AG04450 (cell line): ENCODE measurements at places on chromosomes 4 and X.
A peak's percentile ranks its signal among the peaks of the same experiment; 100 is the strongest.

DNA sequence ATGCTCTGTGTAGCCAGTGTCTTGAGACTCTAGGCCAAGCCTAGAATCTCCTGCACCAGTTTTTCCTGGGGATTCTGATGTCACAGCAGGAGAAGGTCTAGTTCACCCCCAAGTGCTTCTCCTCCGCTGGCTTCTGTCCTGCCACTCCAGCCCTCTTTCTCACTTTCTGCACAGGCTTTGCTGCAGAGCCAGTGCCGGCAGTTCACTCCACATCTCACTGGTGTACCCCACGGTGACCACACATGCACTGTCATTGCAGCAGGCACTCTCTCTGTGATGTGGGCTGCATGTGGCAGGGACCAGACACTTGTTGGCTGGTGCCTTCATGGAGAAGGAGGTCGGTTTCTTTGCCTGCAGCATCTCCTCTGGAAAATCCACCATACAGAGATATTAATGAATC is 643.8 kb upstream of the GALNTL6 start:
- DNase-seq, result no peak

DNA sequence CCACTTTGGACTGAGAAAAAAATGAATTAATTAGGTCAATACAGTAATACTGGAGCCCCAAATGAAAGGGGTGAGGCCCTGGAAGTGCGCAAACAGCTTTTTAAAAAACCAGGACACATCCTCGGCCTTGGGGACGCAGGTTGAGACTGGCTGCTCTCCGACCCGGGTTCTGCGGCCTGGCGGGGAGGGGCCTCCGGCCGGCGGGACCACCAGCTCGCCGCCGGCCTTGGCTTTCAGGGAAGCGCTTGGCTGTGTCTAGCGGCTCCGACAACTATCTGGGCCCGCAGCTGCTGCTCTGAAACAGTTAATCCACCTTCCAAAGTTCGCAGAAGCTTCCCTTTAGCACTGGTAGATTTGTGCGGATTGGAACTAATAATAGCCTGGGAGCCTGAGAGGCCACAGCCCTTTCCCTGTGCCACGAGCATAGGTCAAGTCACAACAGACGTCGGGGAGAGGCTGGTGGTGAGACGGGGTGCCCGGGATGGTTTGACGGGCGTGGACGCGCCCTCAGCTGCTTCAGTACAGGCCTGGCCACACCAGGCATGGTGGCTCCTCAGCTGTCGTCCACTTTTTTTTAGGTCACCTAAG is 1.1 kb upstream of the SEL1L3 start:
- DNase-seq, result no peak

DNA sequence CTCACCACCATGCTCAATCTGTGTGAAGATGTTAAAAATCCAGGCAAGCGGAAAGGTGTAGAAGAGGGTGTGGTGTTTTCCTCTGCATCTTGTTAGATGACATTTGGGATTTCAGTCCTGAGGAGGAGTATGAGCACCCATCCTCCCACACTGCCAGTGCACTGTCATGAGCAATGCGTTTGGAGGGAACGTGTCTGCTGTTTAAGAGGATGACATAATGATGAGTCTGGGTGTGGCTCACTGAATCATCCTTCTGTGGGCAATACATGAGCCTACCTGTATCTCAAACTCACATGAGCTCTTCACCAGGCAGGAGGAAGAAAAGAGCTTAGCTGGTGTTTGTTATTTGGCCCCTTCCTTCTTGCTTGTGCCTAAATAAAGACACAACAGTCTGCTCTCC is 67.9 kb upstream of the ARX start:
- DNase-seq, result no peak

GRCh38 chr4:166146806-166147540 is 273.9 kb downstream of the TLL1 start:
- no peak for DNase-seq

DNA sequence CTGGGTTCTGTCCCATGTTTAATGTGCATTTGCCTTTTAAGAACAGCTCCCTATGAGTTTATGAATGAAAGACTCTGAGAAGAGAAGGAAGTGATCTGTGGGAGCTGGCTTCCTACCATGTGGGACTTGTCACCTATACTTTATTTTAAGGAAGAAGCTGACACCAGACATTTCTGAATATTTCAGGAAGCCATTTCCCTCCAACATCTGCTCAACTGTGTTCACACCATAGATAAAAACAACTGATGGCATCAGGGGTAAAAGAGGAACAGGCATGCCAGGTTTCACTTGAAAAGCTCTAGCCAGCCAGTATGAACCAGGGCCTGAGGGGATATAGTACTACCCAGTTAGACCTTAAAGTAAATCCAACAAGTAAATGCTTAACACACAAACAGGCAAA is 116.0 kb downstream of the COL4A6 start:
- no peak for DNase-seq

- no peak for DNase-seq
These were observed 37.9 kb upstream of the PITX2 start for GRCh38 chr4:110660755-110661154.

DNA sequence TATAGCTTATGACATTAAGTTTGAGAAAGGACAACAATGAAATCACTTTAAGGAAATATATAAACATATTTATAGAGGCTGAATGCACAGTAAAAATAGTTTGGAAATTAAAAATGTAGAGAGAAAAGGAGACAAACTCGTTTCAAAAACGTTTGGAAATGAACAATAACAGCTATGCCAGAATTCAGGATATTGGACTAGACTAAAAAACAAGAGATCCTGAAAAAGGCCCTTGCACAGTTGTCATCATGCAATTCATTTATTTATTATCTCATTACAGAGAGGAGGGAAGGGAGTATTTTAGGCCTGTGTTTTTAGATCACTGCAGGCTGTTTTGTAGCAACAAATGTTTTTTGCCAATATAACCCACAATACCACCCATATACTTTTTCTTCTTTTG is 527.2 kb downstream of the ADGRL3 start:
- no peak for DNase-seq

- DNase-seq, result no peak
These were observed 113.9 kb downstream of the CT47B1 start for GRCh38 chrX:120761810-120762209.

DNA sequence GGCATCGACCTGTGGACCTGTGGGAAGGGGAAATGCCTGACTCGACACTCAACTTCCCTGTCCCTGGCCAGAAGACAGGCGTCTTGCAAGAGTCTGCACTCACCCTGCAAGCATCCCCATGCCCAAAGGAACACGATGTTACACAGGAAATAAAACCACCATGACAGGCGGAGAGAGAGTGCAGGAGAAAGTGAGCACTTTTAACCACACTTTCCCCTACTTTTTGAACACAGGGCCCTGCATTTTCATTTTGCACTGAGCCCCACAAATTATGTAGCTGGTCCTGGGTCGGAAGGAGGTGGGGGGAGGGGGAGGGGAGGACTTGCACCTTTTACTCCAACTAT is 13.8 kb upstream of the MAN2B2 start:
- DNase-seq, result no peak

- no peak for DNase-seq
These were observed 1223.7 kb upstream of the AGA start for GRCh38 chr4:178665916-178666315.

GRCh38 chr4:1808851-1809753 is 16.0 kb downstream of the FGFR3 start:
- DNase-seq, result no peak

DNA sequence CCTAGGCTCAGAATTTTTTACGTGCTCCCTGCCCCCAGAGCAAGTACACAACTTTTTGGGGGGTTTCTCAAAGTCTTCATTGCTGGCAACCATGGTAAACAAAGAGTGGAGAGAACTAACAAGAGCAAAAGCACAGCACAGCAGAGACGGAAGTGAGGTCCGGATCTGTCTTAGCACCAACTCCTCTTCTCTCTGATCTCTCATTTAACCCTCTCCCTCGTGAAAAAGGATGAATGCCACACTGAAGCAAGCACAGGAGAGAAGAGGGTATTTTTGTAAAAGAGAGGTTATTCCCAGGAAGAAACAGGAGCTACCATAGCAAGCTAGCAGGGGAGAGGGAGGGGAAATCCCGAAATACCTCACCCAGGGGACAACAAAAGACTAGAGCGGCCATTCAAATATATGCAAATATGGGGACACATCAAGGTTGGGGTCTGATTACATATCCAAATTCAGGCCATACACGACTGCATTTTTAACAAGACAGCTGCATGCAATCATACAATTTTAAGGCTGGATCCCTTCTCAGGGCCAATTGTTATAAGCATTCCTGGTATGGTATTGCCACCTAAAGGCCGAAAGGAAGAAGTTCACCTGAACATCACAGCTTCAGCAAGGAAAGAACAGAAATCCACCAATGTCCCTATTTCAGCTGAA is 46.6 kb downstream of the CD40LG start:
- DNase-seq, result no peak

DNA sequence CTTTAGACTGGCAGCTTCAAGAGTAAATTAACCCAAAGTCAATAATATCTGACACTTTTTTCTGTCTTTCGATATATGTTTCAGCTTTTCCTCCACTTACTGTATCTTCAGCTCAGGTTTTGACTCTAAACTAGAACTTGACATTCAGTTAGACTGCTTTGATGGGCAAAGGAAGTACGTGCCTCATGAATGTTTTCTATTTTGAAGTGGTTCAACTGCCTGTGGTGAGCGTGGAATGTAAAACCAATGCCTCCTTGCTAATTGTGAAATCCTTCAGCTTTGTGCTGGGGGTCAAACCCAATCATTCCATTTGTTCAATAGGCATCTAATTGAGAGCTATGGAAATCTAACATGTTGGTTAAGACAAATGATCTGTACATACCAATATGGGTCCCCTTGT is 857.0 kb upstream of the HTR2C start:
- DNase-seq, result no peak

DNA sequence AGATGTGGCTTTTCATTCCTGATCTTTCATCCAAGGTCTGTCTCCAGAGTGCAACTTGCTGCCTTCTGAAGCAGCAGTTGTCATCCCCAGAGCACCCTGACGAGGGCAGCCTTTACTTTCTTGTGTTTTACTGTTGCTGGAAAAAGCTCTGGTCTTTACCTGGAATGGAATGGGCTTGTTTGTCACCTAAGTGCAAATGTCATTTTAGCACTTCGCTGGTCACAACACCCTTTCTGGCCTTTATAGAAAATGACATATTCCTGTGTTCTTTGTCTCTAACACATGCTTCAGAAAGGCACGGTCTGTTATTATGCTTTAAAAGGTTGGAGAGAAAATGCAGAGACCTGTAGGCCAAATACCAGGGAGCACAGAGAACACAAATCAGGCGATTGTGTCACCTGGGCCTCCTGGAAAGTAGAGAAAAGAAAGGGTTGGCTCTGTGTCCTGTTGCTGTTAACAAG is 332.7 kb upstream of the IGFBP7 start:
- DNase-seq, result no peak

GRCh38 chr4:40114206-40114605 is 57.6 kb downstream of the N4BP2 start:
- DNase-seq, result no peak

DNA sequence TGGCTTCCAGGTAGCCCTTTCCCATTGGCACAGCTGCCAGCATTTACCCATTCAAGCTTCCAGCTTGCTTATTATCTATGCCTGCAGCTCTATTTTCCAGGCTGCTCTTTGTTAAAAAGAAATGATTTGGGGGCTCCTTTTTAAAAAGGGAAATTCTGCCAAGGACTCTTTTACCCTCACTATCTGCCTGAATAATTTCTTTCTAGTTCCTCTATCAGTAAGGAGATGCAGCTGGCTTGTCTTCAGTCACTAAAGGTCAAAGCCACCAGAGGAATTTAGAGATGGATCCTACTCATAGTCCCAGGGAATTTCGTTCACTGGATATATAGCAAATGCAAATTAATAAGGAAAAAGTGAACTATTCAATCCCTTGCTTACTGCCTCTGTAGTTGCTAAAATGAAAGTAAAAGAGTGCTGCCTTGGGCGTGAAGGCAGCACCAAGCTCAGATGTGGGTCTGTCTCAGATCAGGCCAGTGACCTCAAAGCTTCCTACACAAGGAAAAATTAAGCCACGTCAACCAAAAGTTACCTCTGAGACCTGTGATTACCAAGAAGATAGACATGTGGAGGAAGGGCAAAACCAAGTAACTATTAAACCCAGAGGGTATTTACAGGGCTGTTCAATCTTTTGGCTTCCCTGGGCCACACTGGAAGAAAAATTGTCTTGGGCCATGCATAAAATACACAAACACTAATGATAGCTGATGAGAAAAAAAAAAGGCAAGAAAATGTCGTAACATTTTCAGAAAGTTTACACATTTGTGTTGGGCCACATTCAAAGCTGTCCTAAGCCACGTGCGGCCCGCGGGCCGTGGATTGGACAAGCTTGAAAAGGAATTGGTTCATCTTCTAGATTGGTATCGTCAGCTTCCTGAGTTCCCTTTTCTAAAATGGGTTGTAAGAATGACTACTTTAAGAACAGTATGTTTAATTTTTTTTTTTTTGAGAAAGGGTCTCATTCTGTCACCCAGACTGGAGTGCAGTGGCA is 5.3 kb downstream of the ARSF start:
- DNase-seq, result no peak

DNA sequence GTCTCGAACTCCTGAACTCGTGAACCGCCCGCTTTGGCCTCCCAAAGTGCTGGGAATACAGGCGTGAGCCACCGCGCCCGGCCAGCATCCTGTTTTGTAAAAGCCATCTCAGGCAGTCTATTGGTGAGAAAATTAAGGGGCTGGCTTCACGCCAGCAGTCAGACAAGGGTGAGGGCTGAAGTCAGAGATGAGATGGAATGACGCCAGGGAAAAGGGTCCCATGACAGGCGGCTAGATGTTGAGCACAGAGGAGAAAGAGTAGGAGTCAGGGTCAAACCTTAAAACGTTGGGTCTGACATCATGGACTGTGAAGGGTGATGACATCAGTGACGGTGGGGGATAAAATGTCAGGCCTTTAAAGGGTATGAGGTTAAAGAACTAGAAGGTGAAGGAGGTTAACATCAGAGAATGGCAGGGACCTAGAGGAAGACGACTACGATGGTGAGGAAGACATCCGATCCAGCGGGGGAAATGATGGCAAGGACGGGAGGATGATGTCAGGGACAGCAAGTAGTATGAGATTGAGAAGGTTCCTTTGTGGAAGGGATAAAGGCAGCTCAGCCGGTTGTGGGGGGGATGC is 504 bp upstream of the RBM3 start:
- DNase-seq, result no peak

GRCh38 chr4:11483046-11483445 is 54.4 kb upstream of the HS3ST1 start:
- no peak for DNase-seq

- peak; percentile 72 for DNase-seq
These were observed 99.0 kb downstream of the AREG start for GRCh38 chr4:74543983-74544382.

DNA sequence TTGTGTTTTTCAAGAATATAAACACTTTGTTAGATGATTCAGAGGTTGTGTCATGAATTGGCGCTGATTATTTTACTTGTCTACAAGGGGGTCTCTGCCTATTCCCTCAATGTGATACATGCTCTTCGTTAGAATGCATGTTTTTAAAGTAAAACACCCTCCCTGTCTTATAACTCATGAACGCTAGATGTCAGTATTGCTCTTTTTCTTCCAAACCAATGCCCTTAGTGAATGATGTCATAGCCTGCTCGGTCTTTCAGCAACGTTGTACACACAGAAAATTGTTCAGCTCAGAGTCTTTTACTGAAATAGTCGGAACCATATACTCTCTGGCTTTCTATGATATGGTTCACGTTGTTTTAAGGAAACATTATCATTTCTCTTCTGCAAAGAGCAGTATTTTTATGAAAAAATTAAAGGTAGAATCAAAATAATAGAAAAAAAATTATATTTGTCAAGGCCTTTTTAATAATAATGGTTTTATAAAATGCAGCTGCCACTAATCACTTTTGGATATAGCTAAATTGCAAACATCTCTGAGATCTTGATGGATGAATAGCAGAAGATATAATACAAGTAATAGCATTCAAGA is 292.9 kb downstream of the TLL1 start:
- DNase-seq, result peak; percentile 16
